ENCODE measurements at places on chromosomes 4 and X.
A peak's percentile ranks its signal among the peaks of the same experiment; 100 is the strongest.

- no peak for DNase-seq
These were observed 3.9 kb upstream of the EGFL6 start for GRCh38 chrX:13565511-13565910.

- DNase-seq = no peak
These were observed 360.0 kb downstream of the GALNTL6 start for GRCh38 chr4:172173206-172173605.

- no peak for DNase-seq
These were observed 12.4 kb upstream of the ZCCHC13 start for GRCh38 chrX:74291577-74291963.

- no peak for DNase-seq
These were observed 505.6 kb downstream of the RAPGEF2 start for GRCh38 chr4:159608436-159608835.

GRCh38 chr4:38983787-38984598, 48.2 kb downstream of the TMEM156 start:
- no peak for DNase-seq

GRCh38 chrX:119482481-119483480, 14.5 kb downstream of the SLC25A5 start:
- peak; percentile 58 for DNase-seq

GRCh38 chr4:16448241-16448840, 222.1 kb upstream of the TAPT1 start:
- no peak for DNase-seq

- no peak for DNase-seq
These were observed 890.0 kb upstream of the FRG1 start for GRCh38 chr4:189050643-189051042.

GRCh38 chr4:41058426-41058825, 155.9 kb downstream of the APBB2 start:
- no peak for DNase-seq

DNA sequence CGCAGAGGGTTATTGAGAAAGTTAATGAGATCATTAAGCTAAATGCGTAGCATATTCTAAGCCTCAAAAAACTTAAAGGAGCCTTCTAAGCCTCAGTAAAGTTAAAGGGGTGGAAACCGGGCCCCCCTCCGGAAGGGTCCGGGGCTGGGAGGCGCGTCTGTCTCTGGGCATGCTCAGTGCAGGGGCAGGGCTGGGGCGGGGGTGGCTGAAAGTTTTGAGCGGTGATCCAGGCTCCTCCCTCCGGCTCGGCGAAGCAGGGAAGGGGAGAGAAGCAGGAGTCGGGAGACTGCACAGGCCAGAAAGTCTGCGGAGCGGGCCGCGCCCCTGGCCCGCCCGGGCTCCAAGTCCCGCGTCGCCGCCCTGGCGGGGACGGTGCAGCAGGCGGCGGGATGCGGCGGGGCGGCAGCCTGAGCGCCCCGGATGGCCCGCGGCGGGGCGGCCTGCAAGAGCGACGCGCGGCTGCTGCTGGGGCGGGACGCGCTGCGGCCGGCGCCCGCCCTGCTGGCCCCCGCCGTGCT, at the start of gene EVC:
TSS of gene EVC (plus strand) at position 241 of the 518 bp plus-strand sequence. CDS start at position 421, 180 bp downstream.
- DNase-seq = peak; percentile 92

DNA sequence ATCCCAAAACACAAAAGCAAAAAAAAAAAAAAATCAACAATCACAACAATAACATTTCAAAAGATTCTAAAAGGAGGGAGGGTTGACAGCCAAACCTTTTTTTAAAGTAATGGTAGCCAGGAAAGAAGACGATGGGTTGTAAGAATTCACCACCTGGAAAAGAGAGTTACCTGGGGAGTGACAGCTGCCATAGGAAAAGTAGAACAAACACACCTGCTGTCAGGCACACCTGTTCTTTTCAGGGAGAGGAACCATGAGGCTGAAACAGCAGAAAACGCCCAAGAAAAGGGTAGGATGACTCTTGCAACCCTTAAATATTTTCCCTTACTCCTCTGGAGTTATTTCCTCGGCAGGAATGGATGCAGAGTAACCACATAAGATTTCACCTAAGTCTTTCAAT, 388.4 kb upstream of the TEX13C start:
- DNase-seq = no peak

- DNase-seq = no peak
These were observed 37.0 kb upstream of the NSG1 start for GRCh38 chr4:4349867-4350266.

GRCh38 chrX:42771506-42772335, 6.2 kb downstream of the PPP1R2C start:
- DNase-seq = no peak
